Cortex of kidney (tissue), 1 donor: ENCODE measurements at places on chromosomes 13 and 19.

DNA sequence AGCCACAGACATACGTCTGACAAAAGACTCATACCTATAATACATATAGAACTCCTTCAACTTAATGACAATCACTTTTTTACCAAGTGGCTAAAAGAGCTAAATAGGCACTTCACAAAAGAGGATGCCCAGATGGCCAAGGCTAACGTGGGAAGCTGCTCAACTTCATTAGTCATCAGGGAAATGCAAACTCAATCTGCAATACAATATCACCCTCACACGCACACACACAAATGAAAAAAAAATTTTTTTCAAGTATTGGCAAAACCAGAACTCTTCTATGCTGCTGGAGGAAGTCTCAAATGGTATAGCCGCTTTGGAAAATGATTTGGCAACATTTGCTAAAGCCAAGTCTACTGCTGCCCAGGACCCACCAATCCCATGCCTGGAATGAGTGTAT lies 14.6 kb upstream of the DNMT1 start:
- no peak for DNase-seq

DNA sequence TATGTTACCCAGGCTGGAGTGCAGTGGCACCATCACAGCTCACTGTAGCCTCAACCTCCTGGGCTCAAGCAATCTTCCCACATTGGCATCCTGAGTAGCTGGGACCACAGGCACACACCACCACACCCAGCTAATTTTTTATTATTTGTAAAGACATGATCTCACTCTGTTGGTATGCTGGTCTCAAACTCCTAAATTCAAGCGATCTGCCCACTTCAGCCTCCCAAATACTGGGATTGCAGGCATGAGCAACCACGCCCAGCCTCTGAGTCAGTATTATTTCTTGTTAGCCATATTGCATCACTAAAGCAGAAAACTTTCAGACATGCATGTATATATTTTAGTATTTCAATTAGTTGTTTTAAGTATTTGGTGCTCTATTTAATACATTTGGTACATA lies 376.4 kb downstream of the GPC6 start:
- DNase-seq, result no peak

GRCh38 chr13:102904408-102904862 lies 58.6 kb downstream of the ERCC5 start:
- no peak for DNase-seq

DNA sequence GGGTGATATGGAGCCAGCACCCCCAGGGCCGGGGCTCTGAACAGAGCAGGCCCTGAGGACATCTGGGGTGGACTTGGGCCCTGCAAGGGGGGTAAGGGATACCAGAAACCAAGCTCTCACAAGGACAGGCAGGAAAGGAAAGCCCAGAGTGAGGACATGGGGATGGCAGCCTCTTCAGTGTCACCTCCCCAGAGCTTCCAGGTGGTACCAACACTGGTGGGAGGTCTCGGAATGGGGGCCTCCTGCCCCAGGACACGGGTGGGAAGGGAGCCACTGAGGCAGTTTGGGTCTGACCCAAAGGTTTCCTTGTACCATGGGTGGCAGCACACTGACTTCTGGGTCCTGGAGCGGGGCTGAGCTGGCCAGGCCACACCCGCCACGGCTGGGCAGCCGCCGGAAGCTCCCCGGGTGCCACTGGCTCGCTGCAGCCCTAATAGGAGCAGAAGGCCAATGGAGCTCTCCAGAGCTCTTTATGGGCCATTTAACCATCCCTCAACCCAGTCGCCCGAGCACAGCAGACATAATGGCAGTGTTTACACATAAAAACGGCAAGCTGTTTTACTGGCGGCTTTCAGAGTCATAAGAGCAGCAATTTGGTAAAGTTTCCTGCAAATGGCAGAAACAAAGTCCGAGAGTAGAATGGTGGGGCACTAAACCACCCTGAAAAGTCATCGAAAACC lies 59.3 kb downstream of the PEPD start:
- no peak for DNase-seq

- no peak for DNase-seq
Observed at GRCh38 chr13:51057906-51058305, 53.2 kb downstream of the C13orf42 start.

DNA sequence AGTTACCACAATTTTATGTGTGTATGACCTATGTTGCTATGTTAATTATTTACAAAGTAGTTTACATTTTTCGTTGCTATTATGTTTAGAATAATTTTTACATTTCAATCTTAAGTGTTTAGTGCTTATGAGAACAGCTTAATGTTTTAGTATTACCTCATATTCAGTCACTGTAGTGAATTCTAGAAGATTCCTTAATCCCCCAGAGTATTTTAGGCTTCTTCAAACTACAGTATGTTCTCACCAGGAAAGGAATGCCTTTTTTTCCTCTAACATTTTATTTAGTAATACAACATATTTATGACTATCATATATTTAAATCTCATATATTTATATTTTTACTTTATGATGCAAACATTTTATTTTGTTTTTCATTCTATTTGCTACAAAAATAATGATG lies 612.1 kb upstream of the KLHL1 start:
- DNase-seq, result no peak

DNA sequence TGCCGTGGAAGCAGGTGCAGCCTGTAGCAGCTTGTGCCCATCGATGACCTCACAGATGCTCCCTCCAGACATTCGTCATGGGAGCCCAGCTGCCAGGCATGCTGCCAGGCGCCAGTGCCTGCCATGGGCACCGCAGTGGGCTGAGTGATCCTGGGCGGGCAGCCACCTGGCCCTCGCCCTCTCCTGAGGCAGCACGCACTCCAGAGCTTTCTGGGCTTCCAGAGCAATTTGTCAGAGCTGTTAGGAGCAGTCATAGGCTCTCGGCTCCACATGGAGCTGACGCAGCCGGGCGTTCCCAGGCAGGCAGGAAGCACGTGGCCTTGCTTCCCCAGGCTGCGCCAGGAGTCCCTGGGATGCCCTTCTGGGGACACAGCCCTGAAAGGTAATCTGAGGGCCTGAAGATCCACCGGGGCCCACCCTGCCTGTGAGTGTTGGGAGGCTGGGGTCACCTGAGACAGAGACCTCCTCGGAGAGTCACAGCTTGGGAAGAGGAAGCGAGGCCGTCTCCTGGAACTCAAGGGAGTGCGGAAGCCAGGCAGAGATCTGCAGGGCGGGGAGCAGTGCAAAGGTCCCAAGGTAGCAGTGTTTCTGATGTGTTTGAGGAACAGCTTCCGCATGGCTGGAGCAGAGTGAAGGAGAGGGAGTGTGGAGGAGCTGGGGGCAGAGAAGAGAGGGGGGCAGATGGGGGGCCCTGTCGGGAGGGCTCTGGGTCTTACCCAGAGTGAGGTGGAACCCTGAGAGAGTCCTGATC lies 50.6 kb downstream of the DPF1 start:
- DNase-seq, result no peak

DNA sequence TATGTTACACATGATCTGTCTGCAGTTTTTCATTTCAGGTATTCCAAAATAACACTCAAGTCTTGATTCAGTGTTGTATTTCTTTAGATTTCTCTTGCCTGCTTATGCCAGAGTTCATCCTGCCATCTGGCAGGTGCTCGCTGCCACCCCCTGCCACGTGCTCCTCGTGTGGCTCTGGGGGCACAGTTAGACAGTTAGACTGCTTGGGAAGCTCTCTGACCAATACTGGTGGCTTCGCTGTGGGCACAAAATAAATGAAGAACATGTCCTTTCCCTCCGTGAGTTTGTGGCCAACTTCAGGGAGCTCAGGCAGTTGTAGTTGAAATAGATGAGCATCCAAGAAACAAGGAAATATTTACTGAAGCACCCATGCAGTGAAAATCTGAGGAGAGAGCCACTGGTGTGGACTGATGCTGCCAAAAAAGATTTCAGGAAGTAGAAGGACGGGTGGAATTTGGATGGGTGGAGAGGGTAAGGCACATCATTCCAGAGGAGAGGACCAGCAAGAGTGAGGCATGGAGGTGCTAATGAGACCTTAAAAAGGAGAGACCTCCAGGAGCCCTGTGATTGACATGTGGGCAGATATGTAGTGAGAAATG lies 37.5 kb upstream of the GPR183 start:
- no peak for DNase-seq

- DNase-seq, result no peak
Observed at GRCh38 chr19:29573486-29573885, 32.6 kb upstream of the POP4 start.

DNA sequence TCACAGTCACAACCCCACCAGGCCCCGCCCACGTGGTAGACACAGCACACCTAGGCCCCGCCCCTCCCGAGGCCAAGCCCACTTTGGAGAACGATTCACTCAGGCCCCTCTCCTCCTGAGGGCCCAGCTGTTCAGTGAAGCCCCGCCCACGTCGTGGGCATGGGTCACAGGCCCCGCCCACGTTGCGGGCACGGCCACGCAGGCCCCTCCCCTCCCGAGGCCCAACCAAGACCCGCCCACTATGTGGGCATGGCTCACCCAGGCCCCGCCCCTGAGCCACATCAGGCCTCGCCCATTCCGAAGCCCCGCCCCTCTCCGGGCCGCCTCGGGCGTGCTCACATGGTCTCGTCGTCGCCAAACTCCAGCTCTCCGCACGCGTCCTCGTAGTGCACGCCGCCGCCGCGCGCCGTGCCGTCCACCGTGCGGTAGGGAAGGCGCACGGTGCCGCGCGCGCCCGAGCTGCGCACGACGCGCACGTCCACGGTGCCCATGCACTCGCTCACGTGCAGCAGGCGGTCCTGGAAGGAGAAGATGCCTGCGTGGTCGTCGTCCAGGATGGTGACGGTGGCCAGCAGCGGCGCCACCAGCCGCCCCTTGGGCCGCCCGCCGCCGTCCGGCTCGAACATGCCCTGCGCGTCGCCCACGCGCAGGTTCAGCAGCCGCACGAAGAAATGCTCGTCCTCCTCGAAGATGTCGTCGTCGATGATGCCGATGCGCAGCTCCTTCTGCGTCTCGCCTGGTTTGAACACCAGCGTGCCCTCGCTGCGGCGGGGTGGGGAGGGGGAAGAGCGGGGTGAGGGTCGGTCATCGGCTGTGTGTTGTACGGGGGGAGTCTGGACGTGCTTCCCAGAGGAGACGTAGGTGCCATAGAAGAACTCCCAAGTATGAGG lies 24.0 kb downstream of the SLC8A2 start:
- no peak for DNase-seq

- no peak for DNase-seq
Observed at GRCh38 chr19:46606019-46606418, 4.9 kb downstream of the CALM3 start.

DNA sequence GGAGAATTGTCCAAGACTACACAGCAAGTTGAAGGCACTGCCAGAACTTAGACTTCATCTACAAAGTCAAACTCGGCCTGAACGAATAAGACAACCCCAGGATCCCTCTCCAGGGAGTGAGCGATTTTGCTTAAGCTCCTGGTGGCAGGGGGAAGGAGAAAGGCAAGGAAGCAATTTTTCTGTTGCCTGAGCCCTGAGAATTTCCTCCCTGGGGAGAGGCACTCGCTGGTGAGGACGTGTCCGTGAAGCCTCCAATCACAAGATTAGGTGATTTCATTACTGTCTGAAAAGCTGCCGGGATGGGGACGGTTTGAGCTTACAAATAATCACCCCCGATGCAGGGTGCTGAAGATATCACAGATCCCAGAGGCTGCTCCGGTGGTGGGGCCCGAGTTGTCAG lies 45.6 kb downstream of the TINCR start:
- DNase-seq, result no peak

DNA sequence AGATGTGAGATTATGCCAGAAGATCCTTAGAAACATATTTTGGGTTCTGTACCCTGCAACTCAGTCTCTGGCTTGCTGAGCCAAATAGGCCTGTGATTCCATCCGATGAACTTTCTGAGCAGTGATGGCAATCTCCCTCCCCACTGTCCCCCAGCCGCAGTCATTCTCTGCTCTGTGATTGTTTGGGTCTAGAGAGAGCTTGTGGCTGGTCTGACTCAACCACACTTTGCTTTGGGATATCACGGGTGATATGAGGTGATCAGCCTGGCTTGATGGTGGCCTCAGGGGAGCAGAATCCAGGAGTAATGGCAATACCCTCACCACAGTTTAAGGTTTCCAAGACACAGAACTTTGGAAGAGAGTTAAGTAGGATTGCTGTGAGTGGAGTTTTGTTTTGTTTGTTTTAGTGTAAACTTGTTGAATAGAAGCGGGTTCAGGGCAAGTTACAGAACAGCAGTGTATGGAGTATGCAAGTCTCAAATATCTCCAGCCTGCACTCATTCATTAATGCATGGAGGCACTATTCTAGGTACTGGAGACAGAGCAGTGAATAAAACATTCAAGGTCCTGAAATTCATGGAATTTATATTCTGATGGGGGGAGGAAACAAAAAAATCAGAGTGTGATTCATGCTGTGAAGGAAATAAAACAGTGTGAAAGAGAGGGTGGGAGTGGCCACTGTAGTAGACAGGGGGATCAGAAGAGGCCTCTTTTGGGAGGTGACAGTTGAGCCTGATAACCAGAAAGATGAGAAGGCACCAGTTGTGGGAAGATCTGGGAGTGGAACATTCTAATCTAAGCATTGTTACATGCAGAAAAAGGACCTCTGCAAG lies 5.3 kb downstream of the SAMD4B start:
- no peak for DNase-seq

GRCh38 chr13:102322211-102322610 lies 79.6 kb downstream of the FGF14 start:
- no peak for DNase-seq

DNA sequence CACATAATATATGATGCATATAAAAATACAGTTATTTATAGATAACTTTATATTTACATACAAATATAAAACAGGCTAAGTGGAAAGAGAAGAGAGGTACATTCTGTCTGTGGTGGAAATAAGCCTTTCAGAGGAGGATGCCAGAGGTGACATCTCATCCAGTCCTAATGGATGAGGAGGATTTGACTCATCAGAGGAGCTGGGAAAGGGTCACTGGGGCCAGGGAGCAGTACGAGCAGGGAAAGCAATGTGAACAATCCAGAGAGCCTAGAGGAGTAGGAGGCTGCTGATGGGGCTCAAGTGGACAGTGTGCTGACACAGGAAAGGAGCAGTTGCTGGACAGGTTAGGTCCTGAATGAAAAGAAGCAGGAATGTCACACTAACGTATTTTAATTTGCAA lies 18.6 kb downstream of the NALCN start:
- DNase-seq, result no peak

- DNase-seq, result no peak
Observed at GRCh38 chr13:28415994-28416421, 78.9 kb downstream of the FLT1 start.

DNA sequence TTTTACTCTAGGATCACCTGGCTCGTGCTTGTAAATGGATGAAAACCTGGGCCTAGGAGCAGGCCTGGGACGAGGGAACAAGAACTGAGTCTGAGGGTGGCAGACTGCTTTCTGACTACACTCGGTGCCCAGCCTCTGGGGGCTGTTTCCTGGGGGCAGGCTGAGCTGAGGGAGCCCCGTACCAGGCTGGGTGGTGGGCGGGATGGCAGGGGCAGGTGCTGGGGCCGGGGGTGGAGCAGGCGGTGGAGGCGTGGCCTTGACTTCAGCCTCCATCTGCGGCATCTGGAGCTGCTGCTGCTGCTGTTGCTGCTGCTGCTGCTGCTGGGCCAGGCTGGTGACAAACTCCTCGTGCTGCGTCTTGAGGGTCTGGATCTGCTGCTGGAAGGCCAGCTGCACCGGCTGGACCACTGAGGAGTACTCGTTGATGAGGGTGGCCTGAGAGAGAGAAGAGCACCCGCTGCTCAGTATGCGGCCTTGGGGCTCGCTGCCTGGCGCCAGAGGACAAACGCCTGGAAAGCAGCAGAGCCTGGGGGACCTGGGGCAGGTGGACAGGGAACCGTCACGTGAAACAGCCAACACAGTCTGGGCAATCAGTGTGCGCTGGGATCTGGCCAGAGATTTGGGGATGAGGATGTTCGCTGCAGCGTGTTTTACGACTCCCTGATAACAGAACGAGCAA lies 12.6 kb downstream of the CHERP start:
- no peak for DNase-seq
